Activated naive CD8-positive, alpha-beta T cell treated with anti-CD3 and anti-CD28 coated beads, Interleukin-2, amount 10 ng/mL, durations not matched to agents 7 days and 5 days (primary cell): ENCODE measurements at places on chromosomes 12 and 14. TPM values are rescaled to one million over a fixed set of nuclear protein-coding genes. Genes with fewer than 3 reads are reported as not detected.

DNA sequence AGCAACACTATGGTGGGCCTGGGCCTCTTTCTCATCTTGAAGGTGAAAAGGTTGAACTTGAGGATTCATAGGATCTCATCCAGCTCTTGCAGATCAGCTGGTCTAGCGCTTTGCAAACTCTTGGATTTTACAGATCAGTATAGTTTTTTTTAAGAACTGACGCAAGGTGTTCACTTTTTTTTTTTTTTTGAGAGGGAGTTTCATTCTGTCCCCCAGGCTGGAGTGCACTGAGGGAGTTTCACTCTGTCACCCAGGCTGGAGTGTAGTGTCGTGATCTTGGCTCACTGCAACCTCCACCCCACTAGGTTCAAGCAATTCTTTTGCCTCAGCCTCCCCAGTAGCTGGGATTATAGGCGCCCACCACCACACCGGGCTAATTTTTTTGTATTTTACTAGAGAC lies 20.4 kb upstream of the LGMN start:
- DNase-seq, result no peak
- peaks cover 25% of the 10 kb centered on the region for H3K27me3 ChIP-seq
- H3K27ac ChIP-seq, result no peak overlapping the region
- H3K36me3 ChIP-seq, result no peaks in the 10 kb centered on the region
- H3K4me3 ChIP-seq, result no peak overlapping the region

GRCh38 chr12:92244036-92244435 lies 98.4 kb upstream of the BTG1 start:
- no peaks in the 10 kb centered on the region for H3K4me1 ChIP-seq
- no peaks in the 10 kb centered on the region for H3K27me3 ChIP-seq
- no peak for DNase-seq
- no peak overlapping the region for H3K4me3 ChIP-seq
- H3K36me3 ChIP-seq, result peaks cover 7% of the 10 kb centered on the region

- no peaks in the 10 kb centered on the region for H3K36me3 ChIP-seq
- H3K4me1 ChIP-seq, result no peaks in the 10 kb centered on the region
- H3K27ac ChIP-seq, result no peak overlapping the region
- no peak overlapping the region for H3K4me3 ChIP-seq
- no peak for DNase-seq
These were observed 2.6 kb upstream of the C14orf180 start for GRCh38 chr14:104576970-104577332.

DNA sequence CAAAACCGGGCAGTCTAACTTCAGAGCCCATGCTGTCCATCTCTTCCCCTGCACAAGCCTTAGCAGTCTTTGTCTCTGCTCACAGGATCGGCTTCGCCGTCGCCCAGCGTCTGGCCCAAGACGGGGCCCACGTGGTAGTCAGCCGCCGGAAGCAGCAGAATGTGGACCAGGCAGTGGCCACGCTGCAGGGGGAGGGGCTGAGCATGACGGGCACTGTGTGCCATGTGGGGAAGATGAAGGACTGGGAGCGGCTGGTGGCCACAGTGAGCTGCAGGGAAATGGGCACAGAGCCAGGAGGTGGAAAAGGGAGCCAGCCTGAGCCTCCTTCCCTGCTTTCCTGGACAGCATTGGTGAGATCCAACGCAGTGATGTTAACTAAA lies 14.2 kb upstream of the CARMIL3 start:
- no peak overlapping the region for H3K4me3 ChIP-seq
- DNase-seq, result no peak
- peaks cover 20% of the 10 kb centered on the region for H3K27me3 ChIP-seq
- peaks cover 2% of the 10 kb centered on the region for H3K36me3 ChIP-seq
- H3K4me1 ChIP-seq, result peaks cover 15% of the 10 kb centered on the region
- no peak overlapping the region for H3K27ac ChIP-seq

DNA sequence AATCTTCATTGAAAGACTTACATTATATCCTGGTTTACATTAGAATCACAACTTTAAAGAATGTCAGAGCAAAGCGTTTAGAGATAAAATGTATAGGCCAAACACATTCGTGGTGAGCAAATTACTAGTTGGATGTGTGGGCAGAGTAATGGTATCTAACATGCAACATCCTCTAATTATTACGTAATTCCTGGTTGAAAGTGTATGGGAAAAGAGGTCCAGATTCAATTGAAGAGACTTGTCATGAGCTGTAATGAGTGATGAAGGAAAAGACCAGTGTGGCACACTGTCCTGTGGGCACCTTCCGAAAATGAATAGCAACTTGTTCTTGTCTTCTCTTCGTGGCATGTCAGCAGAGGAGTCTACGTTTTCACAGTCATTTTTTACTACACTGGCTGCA lies 192.8 kb downstream of the LRIG3 start:
- no peaks in the 10 kb centered on the region for H3K4me1 ChIP-seq
- H3K36me3 ChIP-seq, result no peaks in the 10 kb centered on the region
- DNase-seq, result no peak
- H3K27me3 ChIP-seq, result no peaks in the 10 kb centered on the region
- H3K4me3 ChIP-seq, result no peak overlapping the region

- H3K36me3 ChIP-seq, result peaks cover 55% of the 10 kb centered on the region
- peak overlapping the region; percentile 65 for H3K4me3 ChIP-seq
- peak; percentile 38 for DNase-seq
These were observed 38.9 kb downstream of the NIN start for GRCh38 chr14:50792051-50792477.

DNA sequence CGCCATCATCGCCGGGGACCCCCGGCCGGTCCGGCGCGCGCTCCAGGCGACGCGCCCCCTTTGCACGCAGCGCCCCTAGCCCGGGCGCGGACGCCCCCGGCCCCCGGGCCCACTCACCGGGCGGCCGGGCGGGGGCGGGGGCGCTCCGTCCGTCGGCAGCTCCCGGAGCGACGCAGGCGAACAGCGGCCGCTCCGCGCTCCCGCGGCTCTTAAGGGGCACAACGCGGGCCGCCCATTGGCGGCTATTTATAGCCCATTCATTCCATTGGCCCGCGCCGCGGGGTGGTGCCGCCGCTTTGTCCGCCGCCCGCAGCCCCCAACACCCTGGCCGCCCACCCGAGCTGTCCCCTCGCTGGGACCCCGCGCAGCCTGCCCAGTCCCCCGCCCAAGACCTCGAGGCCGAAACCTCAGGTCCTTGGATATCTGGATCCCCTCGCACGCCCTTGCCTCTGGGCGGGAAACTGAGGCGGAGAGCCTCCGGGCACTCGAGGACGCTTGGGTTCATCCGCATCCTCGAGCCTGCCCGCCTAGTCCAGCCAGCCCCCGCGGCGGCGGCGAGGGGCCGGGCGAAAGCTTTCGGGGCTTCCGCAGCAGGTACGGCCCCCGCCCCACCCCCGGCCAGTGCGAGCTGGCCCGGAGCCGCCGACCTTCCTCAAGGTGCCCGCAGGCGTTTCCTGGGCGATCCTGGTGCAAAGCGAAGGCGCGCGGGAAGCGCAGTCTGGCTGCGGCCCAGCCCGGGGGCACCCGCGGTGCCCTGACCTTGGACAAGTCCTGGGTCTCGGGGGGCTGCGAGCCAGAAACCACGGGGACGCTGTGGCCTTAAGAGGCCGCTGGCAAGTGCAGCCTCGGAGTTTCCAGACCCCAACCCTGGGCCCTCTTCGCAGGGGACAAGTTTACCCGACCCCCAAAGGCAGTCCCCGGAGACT lies at the start of gene CKB:
Gene CKB (minus strand): TSS at position 182 of the 926 bp plus-strand sequence. CDS start 337 bp downstream, outside the sequence.
- H3K27ac ChIP-seq, result no peak within 1 kb of the TSS
- DNase-seq, result no peak
- H3K4me3 ChIP-seq, result peak within 1 kb of the TSS; percentile 40
- peaks cover 18% of the 10 kb centered on the region for H3K4me1 ChIP-seq
- H3K27me3 ChIP-seq, result peaks cover 18% of the 10 kb centered on the region
- H3K36me3 ChIP-seq, result no peaks in the 10 kb centered on the region

- peaks cover 19% of the 10 kb centered on the region for H3K4me1 ChIP-seq
- peak overlapping the region; percentile 88 for H3K27ac ChIP-seq
- H3K36me3 ChIP-seq, result peaks cover 11% of the 10 kb centered on the region
- H3K27me3 ChIP-seq, result peaks cover 2% of the 10 kb centered on the region
These were observed 3.1 kb upstream of the TNS2 start for GRCh38 chr12:53046655-53047220.

GRCh38 chr14:66490143-66491111 lies 4.3 kb downstream of the CCDC196 start:
- peaks cover 1% of the 10 kb centered on the region for H3K4me1 ChIP-seq
- H3K36me3 ChIP-seq, result no peaks in the 10 kb centered on the region
- H3K4me3 ChIP-seq, result no peak overlapping the region

DNA sequence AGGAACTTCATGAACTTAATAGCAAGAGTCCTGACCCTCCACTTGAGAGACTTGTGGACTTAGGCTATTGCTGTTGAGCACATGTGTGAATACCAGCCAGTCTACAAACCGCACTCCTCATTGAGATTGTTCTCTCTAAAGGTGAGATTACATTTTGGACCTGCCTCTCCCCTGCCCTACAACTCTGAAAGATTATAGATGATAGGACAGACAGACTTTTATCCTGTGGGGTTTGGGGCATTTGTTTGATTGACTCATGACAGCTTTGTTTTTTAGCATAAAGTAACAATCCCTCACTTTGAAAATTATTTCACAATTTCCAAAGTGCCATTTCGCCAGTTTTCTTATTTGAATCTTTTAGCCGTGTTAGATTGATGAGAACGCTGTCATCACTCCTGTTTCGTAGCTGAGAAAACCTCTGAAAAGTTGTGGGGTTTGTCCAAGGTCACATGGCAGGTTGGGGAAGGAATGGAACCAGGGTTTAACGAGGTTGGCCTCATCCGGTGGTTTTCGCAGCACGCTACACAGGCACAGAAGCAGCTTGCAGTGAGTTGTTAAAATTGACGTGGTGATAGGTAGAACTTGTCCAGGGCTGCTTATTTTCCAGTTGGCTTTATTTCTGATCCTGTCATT lies 836 bp downstream of the EVL start:
- H3K27ac ChIP-seq, result peak overlapping the region; percentile 97
- peaks cover 48% of the 10 kb centered on the region for H3K36me3 ChIP-seq
- H3K4me3 ChIP-seq, result peak overlapping the region; percentile 96
- peak; percentile 78 for DNase-seq
- peaks cover 49% of the 10 kb centered on the region for H3K4me1 ChIP-seq

GRCh38 chr12:42236017-42236416 lies 2.0 kb downstream of the YAF2 start:
- no peak for DNase-seq
- H3K36me3 ChIP-seq, result peaks cover 21% of the 10 kb centered on the region
- peaks cover 28% of the 10 kb centered on the region for H3K4me1 ChIP-seq
- no peaks in the 10 kb centered on the region for H3K27me3 ChIP-seq
- no peak overlapping the region for H3K27ac ChIP-seq
- peak overlapping the region; percentile 48 for H3K4me3 ChIP-seq

GRCh38 chr12:9047105-9047504 lies 57.8 kb downstream of the KLRG1 start:
- H3K4me3 ChIP-seq, result no peak overlapping the region
- peaks cover 2% of the 10 kb centered on the region for H3K27me3 ChIP-seq
- peaks cover 1% of the 10 kb centered on the region for H3K36me3 ChIP-seq
- H3K4me1 ChIP-seq, result peaks cover 2% of the 10 kb centered on the region

DNA sequence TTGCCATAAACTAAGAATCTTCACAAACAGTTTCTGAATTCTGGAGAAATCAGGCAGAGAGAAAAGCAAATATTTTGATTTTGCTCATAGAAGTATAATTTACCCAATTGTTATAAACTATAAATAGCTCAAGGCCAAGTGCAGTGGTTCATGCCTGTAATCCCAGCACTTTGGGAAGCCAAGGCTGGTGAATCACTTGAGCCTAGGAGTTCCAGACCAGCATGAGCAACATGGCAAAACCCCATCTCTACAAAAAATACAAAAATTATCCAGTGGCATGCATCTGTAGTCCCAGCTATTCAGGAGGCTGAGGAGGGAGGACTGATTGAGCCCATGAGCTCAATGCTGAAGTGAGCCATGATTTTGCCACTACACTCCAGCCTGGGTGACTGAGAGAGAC lies 19.6 kb upstream of the MMP19 start:
- H3K4me3 ChIP-seq, result no peak overlapping the region
- H3K36me3 ChIP-seq, result no peaks in the 10 kb centered on the region
- no peak overlapping the region for H3K27ac ChIP-seq
- DNase-seq, result no peak
- H3K4me1 ChIP-seq, result no peaks in the 10 kb centered on the region
- peaks cover 6% of the 10 kb centered on the region for H3K27me3 ChIP-seq

GRCh38 chr12:130435331-130435730 lies 97.6 kb downstream of the PIWIL1 start:
- no peaks in the 10 kb centered on the region for H3K4me1 ChIP-seq
- no peak for DNase-seq
- no peaks in the 10 kb centered on the region for H3K36me3 ChIP-seq
- no peak overlapping the region for H3K27ac ChIP-seq
- no peak overlapping the region for H3K4me3 ChIP-seq
- H3K27me3 ChIP-seq, result no peaks in the 10 kb centered on the region

DNA sequence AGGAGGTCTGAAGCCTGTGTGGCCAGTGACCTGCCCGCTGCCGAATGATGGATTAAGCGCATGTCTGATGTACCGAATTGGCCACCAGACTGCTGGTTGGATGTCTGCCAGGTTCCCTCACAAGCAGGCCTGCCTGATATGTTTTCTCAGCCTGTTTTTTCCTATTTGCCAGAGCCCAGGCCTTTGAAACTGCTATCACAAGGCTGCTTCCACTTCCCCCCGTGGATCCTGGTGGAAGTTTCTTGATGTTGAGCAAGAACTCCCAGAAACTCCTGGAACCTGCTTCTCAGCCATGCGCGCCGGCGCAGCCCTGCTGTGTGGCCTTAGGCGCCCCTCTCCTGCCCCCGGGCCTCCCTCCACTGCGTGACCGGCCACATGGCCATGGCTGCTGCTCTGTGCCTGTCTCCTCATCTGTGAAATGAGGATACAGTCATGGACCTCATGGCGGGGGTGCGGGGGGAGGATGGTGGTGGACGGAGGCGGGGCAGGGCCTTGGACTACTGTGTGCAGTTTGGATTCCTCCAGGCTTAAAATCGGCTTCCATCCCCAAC lies 56.6 kb downstream of the CALM1 start:
- no peak overlapping the region for H3K27ac ChIP-seq
- H3K36me3 ChIP-seq, result no peaks in the 10 kb centered on the region
- H3K27me3 ChIP-seq, result no peaks in the 10 kb centered on the region
- peaks cover 7% of the 10 kb centered on the region for H3K4me1 ChIP-seq
- no peak overlapping the region for H3K4me3 ChIP-seq

GRCh38 chr12:122865268-122866231 lies 30.3 kb downstream of the HIP1R start:
- H3K27ac ChIP-seq, result no peak overlapping the region
- no peak overlapping the region for H3K4me3 ChIP-seq
- no peaks in the 10 kb centered on the region for H3K27me3 ChIP-seq
- peaks cover 17% of the 10 kb centered on the region for H3K36me3 ChIP-seq
- peaks cover 3% of the 10 kb centered on the region for H3K4me1 ChIP-seq
- no peak for DNase-seq

Gene AQP2
- total RNA-seq, result not detected

Gene DEGS2
- total RNA-seq, result 0.28 TPM

Gene TMEM132C
- not detected for total RNA-seq

Gene LALBA
- total RNA-seq, result not detected

Gene RGS6
- total RNA-seq, result not detected

Gene KERA
- total RNA-seq, result not detected
